Bronchial smooth muscle cell (primary cell): ENCODE measurements at places on chromosomes 2 and 18. TPM values are rescaled to one million over a fixed set of nuclear protein-coding genes. Genes with fewer than 3 reads are reported as not detected.

The IL1R2 gene
- total RNA-seq = 0.09 and 0.79 TPM in 2 replicates

The RFTN2 gene
- 3.6 and 15.1 TPM in 2 replicates for total RNA-seq

The HK2 gene
- 16.9 and 20.6 TPM in 2 replicates for total RNA-seq

The COL3A1 gene
- 2,857 and 3,691 TPM in 2 replicates for total RNA-seq
